ENCODE measurements at places on chromosomes 11 and 22.

DNA sequence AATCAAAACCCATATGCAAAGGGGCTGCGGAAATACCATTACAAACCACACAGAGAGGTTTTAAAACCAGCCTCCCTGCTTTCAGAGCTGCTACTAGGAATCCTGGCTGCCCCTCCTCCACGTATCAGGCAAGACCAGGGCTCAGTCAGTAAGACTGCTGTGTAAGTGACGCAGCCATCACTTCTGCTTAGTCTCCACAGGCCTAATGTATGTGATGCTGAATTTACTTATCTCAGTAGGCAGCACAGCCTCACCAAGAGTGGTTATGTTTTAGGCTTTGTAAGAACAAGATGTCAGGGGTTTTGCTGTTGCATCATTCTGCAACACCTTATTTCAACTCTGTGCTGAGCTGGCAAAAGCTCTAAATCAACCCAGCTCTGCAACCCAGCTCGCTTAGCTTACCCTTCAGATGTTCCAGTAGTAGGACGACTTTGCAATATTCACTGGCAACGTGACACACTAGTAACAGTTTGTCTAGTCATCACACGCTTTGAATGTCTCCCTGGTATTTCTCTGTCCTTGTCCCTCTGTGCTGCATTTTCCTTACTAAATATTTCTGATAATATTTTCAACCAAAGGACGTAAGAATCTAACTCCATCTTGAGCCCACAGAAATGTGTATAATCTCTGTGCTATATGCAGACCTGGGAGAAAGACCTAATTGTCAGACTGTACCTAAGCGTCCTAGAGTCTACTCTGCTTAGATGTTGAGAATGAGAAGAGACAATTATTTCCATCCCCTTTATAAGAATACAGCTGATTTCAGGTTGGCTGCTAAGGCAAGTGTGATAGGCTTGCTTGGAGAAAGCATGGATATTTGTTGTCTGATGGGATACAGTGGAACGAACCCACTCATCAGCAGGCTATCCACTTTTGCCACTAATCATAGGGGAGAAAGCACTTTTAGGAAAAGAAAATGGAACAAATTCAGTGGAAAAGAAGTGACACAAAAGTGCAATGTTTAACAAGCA, 72.2 kb downstream of the LARGE2 start:
- peak; percentile 60 for DNase-seq

- no peak for DNase-seq
These were observed 97.2 kb upstream of the BLID start for GRCh38 chr11:122213171-122213570.

DNA sequence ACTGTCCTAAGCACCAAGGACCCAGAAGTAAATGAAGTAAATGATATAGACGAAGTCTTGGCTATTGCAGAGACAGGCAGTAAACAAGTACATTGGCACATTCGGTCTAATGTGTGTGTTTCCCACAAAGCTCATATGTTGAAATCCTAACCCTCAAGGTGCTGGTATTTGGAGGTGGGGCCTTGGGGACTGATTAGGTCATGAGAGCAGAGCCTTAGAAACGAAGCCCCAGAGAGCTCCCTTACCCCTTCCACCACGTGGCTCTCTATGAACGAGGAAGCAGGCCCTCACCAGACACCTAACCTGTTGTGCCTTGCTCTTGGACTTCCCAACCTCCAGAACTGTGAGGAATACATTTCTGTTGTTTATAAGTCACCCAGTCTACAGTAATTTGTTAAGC, 14.9 kb downstream of the CLMP start:
- no peak for DNase-seq

GRCh38 chr22:17913801-17914347, 110.5 kb downstream of the MICAL3 start:
- DNase-seq, result no peak

- DNase-seq, result peak; percentile 57
These were observed 21.9 kb upstream of the POLD3 start for GRCh38 chr11:74570266-74571061.

DNA sequence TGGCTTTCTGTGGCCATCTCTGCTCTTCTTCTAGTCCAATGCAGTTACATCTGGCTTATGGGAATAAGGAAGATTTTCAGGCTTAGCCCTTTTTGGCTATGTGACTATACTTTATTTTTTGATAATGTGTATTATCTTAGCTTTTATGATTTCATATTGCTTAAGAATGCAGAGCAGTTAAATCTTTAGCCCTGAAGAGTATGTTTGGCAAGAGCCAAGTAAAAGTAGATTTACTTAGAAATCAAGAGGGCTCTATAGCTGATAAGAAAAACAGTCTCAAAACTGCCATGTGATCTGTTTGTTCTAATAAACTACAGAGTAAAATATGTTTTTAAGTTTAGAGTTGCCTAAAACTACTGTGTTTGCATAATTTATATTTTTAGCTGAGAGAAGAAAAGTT, 61.2 kb downstream of the RNF169 start:
- DNase-seq, result no peak
